Astrocyte of the cerebellum (primary cell): ENCODE measurements at places on chromosomes 12 and 14.

DNA sequence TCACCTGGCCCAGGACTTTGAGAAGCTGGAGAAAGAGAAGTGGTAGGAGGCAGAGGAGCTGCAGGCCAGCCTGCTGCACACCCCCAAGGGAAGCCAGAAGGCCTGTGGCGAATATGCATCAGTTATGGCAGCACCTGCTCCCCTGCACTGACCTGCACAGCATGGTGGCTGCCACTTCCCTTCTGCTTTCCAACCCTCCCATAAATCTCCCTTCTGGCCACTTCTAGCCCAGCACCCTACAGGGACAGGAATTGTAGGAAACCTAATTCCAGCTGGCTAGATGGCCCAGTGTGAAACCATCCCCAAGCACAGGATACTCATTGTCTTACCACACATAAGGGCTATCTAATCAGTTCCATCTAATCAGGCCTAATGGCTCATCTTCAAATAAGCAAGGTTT lies 136.3 kb downstream of the TBX3 start:
- no peak for DNase-seq

GRCh38 chr14:61399365-61399764 lies 78.0 kb downstream of the PRKCH start:
- no peak for DNase-seq

DNA sequence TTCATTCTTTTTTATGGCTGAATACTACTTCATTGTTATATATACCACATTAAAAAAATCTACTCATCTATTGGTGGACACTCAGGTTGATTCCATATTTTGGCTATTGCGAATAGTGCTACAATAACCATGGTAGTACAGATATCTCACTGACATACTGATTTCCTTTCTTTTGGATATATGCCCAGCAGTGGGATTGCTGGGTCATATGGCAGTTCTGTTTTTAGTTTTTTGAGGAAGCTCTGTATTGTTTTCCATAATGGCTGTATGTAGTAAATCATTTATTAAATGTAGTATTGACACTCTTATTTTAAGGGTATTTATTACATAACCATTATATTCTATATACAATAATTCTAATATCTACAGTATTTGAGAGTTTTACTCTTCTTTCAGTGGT lies 43.7 kb downstream of the PTCSC3 start:
- DNase-seq: no peak

DNA sequence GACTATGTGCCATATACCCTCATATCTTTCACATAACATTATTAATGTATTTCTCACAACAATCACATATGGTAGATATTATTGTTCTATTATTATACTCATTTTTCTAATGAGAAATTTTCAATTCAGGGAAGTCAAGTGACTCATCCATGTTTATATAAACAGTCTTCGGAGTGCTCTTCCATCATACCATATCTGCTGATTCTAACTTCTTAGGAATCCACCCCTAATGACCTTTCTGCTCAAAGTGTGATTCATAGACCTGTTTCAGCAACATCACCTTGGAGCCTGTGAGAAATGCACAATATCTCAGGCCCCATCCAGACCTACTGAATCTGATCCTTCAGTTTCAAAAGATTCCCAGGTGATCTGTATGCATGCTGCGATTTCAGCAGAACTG lies 39.8 kb upstream of the OVCH1 start:
- DNase-seq: no peak

- DNase-seq: no peak
Observed at GRCh38 chr12:121560392-121561008, 20.3 kb downstream of the KDM2B start.
